ENCODE measurements at places on chromosomes 3 and 15.

- DNase-seq, result no peak
Observed at GRCh38 chr15:96264801-96265515, 65.5 kb upstream of the NR2F2 start.

GRCh38 chr15:78060232-78060631 is 17.3 kb downstream of the TBC1D2B start:
- no peak for DNase-seq

DNA sequence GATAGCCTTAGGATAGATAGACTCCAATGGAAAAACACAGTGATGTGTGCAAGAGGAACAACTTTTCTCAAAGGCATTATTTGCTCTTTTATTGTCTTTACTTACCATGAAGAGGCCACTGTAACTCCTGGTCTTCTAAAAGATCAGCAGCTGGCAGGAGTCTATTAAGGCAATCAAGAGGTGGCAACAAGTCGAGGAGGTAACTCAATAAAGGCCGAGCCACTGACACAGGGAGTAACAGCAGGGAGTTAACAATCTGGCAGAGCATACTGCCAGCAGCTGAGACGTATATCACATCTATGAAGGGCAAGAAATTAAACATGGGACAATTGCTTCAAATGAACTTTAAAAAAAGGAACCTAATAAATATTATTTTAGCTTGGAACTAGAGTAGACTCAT is 106.2 kb downstream of the HERC1 start:
- no peak for DNase-seq

GRCh38 chr3:67832817-67833216 is 178.4 kb upstream of the SUCLG2 start:
- DNase-seq, result no peak

DNA sequence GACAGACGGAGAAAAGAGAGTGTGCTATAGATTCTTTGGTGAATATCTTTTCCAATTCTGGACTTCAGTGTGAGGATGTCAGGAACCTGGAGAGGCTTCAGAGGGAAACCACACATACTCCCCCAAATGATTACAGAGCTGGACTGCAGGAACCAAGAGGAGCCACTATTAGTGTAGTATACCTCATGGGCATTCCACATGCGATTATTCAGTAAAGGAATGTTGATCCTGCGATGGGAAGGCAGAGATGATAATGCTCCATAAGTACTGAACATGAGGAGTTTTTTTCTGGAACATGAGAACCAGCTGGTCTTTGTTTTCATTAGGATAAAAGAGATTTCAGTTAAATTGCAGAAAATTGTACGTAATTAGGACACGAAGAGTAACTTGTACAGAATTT is 18.7 kb downstream of the STARD9 start:
- no peak for DNase-seq

- no peak for DNase-seq
Observed at GRCh38 chr3:54527521-54527920, 400.3 kb downstream of the LRTM1 start.

- no peak for DNase-seq
Observed at GRCh38 chr3:128236657-128237056, 83.4 kb downstream of the EEFSEC start.

DNA sequence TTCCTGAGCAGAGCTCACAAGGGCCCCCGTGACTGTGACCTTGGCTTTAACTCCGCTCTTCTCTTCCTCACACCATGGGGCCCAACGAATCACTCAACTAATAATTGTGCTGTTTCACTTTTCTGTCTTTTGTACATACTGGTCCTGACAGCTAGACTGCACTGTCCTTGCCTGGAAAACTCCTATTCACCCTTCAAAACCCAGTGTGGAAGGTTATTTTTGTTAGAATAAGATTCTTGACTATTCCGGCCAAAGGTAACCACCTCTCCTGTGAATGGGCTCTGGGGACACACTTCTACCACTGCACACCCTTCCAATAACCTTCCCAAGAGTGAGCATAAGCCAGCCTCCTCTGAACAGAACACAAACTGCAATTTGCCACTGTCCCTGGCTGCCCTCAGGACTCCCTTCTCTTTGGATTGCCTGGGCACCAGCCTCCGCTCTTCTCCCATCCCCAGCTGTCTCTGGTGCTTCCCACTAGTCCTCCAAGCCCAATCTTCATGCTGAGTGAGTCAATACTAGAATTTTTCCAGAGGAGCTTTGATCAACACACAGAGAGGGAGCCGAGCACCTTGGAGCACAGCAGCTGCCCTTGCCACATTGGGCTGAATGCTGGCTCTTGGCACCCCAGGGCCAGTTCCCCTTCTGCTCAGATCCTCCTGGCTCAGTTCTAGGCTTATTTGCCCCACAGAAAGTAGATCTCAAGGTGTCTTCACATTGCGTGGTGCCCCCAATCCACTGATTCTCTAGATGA is 2.1 kb downstream of the SCN5A start:
- no peak for DNase-seq

DNA sequence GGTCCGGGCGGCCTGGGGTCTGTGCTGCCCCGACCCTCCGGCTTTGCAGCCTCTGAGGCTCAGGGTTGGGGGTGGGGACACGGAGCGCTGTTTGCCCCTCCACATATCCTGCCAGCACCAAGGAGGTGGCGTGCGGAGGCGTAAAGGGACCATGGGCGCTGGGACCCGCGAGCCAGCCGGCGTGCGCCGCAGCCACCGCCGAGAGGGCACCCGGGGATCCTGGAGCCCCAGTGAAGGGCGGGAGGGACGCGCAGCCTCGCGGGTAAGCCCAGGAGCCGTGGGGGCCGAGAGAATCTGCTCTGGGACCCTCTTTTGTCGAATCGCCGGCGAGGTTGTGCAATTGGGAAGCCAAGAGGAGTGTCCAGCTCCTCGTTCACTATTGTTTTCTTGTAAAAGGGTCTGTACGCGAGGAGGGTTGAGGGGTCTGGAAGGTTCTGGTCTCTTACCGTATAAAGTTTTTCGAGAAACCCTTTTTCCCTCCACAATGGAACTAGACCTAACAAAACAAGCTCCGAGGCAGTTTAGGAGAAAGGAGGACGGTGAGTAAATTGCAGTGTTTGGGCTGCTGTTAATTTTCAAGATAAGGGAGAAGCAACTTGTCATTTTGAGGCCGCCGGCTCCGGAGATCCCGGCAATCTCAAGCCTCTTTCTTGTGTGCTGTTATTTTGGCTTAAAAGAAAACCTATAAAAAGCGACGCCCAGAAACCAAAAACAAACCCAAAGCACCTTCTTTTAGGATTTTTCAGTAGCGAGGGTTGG is 29.9 kb upstream of the ST3GAL6 start:
- peak; percentile 35 for DNase-seq

DNA sequence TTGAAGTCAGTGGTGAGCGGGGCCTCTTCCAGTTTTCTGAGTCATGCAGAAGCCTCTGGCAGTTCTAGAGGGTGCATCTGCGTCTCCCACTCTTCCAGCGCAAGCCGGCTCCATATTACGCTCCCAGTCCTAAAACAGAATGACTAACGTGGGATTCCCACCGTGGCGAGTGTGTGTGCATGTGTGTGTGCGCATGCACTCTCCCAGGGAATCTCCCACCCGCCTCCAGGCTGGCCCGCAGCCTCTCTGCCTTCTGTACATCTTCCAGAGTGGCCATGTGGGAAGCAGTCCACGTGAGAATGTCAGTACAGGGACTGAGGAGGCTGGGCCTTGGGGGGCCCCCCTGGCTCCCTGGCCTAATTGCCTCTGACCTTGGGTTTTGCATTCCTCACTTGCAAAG is 87.7 kb downstream of the LSM3 start:
- peak; percentile 61 for DNase-seq

DNA sequence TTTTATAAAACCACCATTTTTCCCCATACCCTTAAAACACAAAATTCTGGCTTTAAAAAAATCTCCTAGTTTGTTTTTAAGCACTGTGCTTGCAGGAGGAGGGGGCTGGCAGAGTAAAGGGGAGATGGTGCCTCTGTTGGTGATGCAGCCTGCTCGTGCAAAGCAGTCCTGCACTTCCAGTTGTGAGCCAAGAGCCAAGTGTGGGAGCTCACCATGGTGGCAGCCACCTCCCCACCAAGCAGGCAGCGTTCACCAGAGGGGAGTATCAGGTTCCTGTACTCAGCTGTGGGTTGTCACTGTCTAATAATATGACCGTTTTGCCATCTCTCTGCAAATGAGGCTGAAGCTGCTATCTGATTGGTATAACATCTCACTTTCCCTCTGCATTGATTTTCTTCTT is 164.8 kb downstream of the SYNPR start:
- no peak for DNase-seq

- no peak for DNase-seq
Observed at GRCh38 chr3:33543601-33544000, 103.4 kb upstream of the UBP1 start.

- no peak for DNase-seq
Observed at GRCh38 chr3:33159981-33160380, 46.2 kb downstream of the CRTAP start.

- DNase-seq, result peak; percentile 87
Observed at GRCh38 chr15:90002428-90002844, 1.3 kb downstream of the ZNF710 start.

DNA sequence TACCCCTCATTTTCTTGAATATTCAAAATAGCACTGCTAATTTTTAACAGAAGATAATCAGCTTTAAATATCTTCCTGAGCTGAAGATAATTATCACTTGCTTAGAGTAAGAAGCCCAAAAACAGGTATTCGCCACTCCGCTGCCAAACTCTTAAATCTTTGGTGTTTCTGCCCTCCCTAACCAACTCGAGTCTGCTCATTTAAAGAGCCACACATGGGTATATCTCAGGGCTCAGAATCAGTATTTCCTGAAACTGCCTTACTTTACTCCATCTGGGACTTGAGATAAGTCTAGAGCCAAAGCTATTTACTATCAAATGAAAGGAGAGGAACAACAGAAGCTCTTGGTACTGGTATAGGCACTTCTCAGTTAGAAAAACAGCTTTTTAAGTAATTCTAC is 10.8 kb downstream of the PDCD10 start:
- DNase-seq, result no peak

GRCh38 chr15:90812958-90813265 is 55.5 kb upstream of the FURIN start:
- DNase-seq, result no peak

DNA sequence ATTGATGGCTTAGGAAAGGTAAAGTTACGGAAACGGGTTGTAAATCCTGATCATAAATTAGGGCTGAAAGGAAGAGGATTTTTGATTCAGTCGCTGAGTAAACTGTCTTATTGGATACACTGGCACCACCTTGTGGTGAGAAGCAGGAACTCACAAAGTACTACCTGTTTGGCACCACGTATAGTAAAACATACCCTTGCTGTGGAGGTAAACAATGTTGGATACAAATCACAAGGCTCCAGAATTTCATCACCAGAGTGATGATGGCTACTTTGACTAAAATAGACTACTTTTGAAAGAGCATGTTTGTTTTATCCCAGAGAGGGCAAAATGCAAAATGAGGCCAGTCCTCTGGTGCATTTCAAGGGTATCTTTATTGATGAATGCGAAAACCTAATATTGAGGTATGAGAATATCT is 216.9 kb downstream of the IGSF11 start:
- DNase-seq, result peak; percentile 12

DNA sequence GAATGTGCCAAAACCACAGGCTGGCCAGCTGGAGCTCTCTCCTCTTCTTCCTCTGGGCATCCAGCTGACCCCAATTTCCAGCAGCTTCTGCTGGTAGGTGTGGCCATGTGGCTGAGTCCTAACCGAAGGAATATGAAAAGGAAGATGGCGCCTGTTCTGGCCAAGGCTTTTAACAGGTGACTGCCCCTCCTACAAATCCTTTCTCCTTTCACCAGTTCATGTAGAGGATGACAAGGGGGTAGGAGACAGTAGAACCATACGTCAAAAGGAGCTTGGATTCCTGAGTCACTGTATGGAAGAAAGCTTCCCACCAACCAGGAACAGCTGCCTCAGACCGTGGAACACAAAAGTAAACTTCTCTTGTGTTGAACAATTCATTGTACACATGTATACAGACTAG is 316.7 kb upstream of the IGF1R start:
- DNase-seq, result no peak
